ENCODE measurements at places on chromosomes 1 and 21. TPM values are rescaled to one million over a fixed set of nuclear protein-coding genes. Genes with fewer than 3 reads are reported as not detected.

DNA sequence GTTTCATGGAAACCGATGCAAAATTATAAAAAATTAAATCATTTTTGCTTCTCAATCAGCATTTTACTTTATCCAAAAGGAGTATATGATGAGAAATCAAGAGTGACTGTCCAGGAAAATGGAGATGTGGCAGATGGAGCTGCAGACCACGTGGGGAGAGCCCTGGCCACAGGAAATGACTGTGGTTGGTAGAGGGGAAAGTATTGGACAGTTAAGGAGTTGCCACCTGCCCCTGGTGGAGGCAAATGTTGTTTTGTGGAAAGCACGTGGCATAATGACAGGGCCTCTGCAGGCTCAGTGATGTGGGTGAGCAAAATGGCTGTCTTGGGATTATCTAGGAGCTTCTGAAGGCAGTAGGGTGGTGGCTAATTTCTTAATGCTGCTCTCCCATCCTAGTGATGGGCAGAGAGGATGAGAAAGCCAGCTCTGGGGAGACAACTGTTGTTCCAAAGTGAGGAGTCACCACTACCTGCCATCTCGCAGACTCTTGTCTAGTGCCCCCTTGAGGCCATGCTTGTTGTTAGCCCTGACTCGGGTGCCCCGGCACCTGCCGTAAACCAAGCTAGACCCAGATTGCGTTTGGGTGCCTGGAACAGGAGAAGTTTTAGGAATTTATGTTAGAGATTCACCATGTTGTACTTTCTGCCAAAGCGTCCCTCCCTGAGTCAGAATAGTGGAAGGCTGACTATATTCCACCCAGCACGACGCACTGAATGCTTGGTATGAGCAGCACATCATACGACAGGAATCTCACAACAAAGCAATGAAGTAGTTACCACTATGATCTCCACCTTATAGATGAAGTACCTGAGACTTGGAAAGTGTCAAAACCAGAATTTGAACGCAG lies 144.0 kb downstream of the ROR1 start:
- no peak for DNase-seq

GRCh38 chr1:116817582-116818064 lies 63.4 kb downstream of the CD2 start:
- DNase-seq: no peak

DNA sequence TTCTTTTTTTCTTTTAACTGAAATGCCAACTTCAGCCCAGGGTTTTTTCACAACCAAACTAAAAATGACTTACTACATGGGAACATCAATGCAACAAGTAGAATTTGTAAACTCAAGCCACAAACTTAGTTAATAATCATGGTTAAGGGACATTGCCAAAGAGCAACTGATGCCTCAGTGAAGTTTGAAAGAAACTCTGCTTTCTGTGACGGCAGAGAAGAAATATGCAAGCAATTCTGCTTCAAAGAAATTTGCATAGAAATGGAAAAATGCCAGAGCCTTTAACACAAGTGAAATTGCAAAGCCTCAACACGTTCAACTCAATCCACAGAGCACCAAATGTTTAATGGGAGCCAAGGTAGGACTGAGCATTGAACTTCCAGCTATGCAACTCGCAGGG lies 5.0 kb upstream of the CHD5 start:
- no peak for DNase-seq

DNA sequence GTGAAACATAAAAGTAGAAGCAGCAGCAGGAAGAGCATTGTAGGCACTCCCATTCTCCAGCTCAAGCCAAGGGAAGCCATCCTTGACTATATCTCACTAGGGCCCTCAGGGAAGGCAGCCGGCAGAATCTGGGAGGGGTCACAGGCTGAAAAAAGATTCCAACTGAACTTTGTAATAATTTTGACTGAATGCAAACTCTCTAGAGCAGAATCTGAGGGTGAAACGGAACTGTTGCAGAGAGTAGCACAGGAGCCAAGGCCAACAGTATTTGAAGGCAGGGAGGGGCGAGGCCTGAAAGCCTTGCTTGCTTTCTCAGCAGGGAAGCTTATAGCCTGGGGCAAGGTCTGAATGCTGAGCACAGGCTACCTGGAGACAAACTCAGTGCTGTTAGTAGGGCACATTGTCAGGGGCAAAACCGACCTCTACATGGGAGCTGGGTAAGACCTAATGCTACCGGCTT lies 180.6 kb downstream of the COL24A1 start:
- peak; percentile 85 for DNase-seq

GRCh38 chr1:207172321-207172720 lies 68.3 kb downstream of the C4BPA start:
- peak; percentile 12 for DNase-seq

GPR25 gene
- not detected for total RNA-seq

GJB5 gene
- not detected for total RNA-seq
